ENCODE measurements at places on chromosomes 7 and 10.
A peak's percentile ranks its signal among the peaks of the same experiment; 100 is the strongest.

GRCh38 chr10:18473424-18474117 lies 177.8 kb downstream of the NSUN6 start:
- no peaks in the 10 kb centered on the region for H3K27me3 ChIP-seq
- H3K36me3 ChIP-seq: no peaks in the 10 kb centered on the region
- no peak overlapping the region for H3K4me3 ChIP-seq
- DNase-seq: no peak
- H3K4me1 ChIP-seq: peaks cover 11% of the 10 kb centered on the region
- no peak overlapping the region for H3K27ac ChIP-seq

DNA sequence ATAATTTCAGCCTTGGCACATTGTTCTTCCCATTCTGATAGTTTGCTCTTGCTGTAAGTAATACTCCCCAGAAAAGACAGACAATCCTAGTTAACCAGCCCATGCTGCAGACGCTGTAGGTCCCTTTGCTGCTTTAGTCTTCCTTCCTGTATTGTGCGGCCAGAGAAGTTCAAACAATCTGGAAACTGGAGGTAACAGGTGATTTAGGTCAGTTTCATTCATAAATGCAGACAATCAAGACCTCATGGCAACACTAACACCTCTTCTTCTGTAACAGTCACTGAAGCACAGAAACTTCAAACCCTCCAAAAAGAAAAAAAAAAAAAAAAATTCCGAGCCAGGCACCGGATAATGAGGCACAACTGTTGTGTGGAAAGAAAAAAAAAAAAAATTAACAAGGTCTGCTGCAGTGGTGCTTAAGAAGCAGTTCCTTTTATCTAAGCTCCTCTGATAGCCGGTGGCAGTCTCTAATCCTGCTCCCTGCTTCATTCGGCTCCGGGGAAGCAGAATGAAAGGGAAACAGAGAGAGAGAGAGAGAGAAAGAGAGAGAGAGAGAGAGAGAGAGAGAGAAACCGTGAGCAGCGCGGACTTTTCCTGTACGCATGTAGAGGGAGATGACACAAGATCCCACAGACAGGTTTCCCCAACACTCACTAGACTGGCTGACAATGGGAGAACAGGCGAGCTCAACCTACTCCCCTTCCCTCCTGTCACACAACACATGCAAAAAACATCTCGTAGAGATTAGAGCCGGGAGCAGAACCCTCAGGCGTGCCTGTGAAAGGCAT lies at the start of gene SEMA3A:
SEMA3A (minus strand) TSS at position 306 of the 788 bp plus-strand sequence; CDS start at position 103, 203 bp downstream.
- no peaks in the 10 kb centered on the region for H3K36me3 ChIP-seq
- H3K4me1 ChIP-seq: peaks cover 19% of the 10 kb centered on the region
- DNase-seq: peak; percentile 7
- peak within 1 kb of the TSS; percentile 29 for H3K27ac ChIP-seq
- peak within 1 kb of the TSS; percentile 92 for H3K4me3 ChIP-seq
- H3K27me3 ChIP-seq: peaks cover 23% of the 10 kb centered on the region

DNA sequence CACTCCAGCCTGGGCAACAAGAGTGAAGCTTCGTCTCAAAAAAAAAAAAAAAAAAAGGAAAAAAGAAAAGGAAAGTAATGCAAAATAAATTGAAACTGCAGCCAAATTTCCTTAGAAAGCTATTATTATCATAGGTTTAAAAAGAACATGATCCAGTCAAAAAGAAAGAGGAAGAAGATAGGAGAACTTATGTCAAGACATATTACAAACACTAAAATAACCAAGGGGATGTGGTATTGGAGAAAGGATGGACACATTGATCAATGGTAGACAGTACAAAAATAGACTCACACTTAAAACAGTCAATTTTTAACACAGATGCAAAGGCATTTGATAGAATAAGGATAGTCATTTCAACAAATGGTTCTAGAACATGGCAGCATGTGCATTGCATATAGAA lies 27.3 kb upstream of the PFKP start:
- H3K27ac ChIP-seq: no peak overlapping the region
- no peak overlapping the region for H3K4me3 ChIP-seq
- peaks cover 5% of the 10 kb centered on the region for H3K4me1 ChIP-seq
- H3K36me3 ChIP-seq: peaks cover 2% of the 10 kb centered on the region

GRCh38 chr10:111724121-111724520 lies 459.4 kb downstream of the GPAM start:
- no peak overlapping the region for H3K4me3 ChIP-seq
- no peak for DNase-seq
- no peaks in the 10 kb centered on the region for H3K4me1 ChIP-seq
- no peaks in the 10 kb centered on the region for H3K36me3 ChIP-seq

- H3K4me3 ChIP-seq: peak within 1 kb of the TSS; percentile 76
- DNase-seq: no peak
- peak within 1 kb of the TSS; percentile 64 for H3K27ac ChIP-seq
These were observed at the start of gene USP54 for GRCh38 chr10:73590881-73591799. Gene USP54, minus strand, starts transcription at chr10:73591342. Its CDS starts 15,684 bp downstream, at chr10:73575658.

- no peaks in the 10 kb centered on the region for H3K4me1 ChIP-seq
- no peaks in the 10 kb centered on the region for H3K27me3 ChIP-seq
- no peak overlapping the region for H3K27ac ChIP-seq
- H3K36me3 ChIP-seq: no peaks in the 10 kb centered on the region
These were observed 89.6 kb downstream of the GALNT17 start for GRCh38 chr7:71221549-71221948.

GRCh38 chr10:12844811-12845483 lies 156.6 kb downstream of the CCDC3 start:
- no peaks in the 10 kb centered on the region for H3K4me1 ChIP-seq
- no peaks in the 10 kb centered on the region for H3K27me3 ChIP-seq
- H3K4me3 ChIP-seq: no peak overlapping the region
- no peak for DNase-seq

- no peak overlapping the region for H3K27ac ChIP-seq
- no peak for DNase-seq
These were observed 38.7 kb upstream of the ARHGAP21 start for GRCh38 chr10:24762161-24762924.

- DNase-seq: no peak
- H3K4me3 ChIP-seq: no peak overlapping the region
- no peak overlapping the region for H3K27ac ChIP-seq
- H3K27me3 ChIP-seq: no peaks in the 10 kb centered on the region
- no peaks in the 10 kb centered on the region for H3K36me3 ChIP-seq
These were observed 13.8 kb downstream of the PSAP start for GRCh38 chr10:71837098-71837827.

- no peaks in the 10 kb centered on the region for H3K27me3 ChIP-seq
- H3K36me3 ChIP-seq: no peaks in the 10 kb centered on the region
- H3K4me1 ChIP-seq: no peaks in the 10 kb centered on the region
These were observed 674.8 kb downstream of the KCNMA1 start for GRCh38 chr10:76962851-76963250.

DNA sequence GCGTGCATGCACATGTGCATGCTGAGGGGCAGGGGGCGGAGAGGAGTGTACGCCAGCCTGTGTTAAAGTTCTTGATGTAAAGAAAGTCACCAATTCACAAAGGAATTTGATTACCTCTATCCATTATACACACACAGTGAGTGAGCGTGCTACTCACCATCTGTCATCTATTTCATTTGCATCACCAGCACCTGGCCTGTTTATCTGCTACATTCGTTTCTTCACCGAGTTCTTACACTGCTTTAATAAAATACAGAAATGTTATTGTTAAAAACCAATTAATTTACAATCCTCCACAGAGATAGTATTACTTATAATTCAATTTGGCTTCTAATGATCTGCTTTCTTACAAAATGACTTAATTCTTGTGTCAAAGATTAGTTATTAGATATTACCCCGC lies 32.6 kb downstream of the NEUROD6 start:
- no peaks in the 10 kb centered on the region for H3K4me1 ChIP-seq
- DNase-seq: no peak
- no peak overlapping the region for H3K4me3 ChIP-seq
- no peaks in the 10 kb centered on the region for H3K36me3 ChIP-seq
- H3K27ac ChIP-seq: no peak overlapping the region

DNA sequence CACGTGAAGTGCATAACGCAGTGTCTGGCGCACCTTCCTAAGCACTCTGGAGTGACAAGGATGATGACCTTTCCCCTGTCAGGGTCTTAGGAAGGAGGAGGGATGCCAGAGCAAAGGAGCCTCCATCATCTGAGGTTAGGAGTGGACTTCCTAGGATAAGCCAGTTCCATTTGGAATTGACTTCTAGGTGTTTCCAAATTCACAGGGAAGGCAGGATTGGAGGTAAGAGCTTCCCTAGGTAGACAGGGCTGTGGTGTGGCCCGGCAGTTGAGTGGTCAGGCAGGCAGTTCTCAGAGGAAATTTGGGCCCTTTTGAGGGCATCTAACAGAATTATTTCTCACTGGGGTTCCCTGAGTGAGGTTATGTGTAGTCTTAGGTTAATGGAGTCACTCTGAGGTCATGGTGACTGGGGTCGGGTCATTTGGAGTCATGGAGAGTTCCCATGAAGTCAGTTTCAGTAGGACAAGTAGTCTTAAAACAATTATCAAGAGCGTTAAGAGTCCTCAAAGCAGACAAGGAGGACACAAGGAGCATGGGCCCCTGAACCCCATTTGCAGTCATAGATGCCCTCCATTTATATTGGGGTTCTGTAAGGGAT lies 8.2 kb downstream of the PPIF start:
- no peak for DNase-seq
- H3K36me3 ChIP-seq: peaks cover 55% of the 10 kb centered on the region
- no peaks in the 10 kb centered on the region for H3K27me3 ChIP-seq
- H3K4me3 ChIP-seq: no peak overlapping the region

- no peaks in the 10 kb centered on the region for H3K27me3 ChIP-seq
- H3K27ac ChIP-seq: no peak overlapping the region
- H3K36me3 ChIP-seq: no peaks in the 10 kb centered on the region
These were observed 47.5 kb downstream of the CAMK2B start for GRCh38 chr7:44277851-44278250.

GRCh38 chr7:98617051-98617959 lies at the start of gene NPTX2:
Gene NPTX2, plus strand, starts transcription at chr7:98617285. Its CDS starts 177 bp downstream, at chr7:98617462.
- no peak for DNase-seq
- no peaks in the 10 kb centered on the region for H3K36me3 ChIP-seq
- H3K27ac ChIP-seq: no peak within 1 kb of the TSS
- H3K4me1 ChIP-seq: no peaks in the 10 kb centered on the region

- no peak overlapping the region for H3K4me3 ChIP-seq
- H3K4me1 ChIP-seq: peaks cover 14% of the 10 kb centered on the region
- peaks cover 14% of the 10 kb centered on the region for H3K27me3 ChIP-seq
- no peak for DNase-seq
- H3K27ac ChIP-seq: no peak overlapping the region
- H3K36me3 ChIP-seq: no peaks in the 10 kb centered on the region
These were observed 30.1 kb upstream of the GLCCI1 start for GRCh38 chr7:7938471-7938870.

DNA sequence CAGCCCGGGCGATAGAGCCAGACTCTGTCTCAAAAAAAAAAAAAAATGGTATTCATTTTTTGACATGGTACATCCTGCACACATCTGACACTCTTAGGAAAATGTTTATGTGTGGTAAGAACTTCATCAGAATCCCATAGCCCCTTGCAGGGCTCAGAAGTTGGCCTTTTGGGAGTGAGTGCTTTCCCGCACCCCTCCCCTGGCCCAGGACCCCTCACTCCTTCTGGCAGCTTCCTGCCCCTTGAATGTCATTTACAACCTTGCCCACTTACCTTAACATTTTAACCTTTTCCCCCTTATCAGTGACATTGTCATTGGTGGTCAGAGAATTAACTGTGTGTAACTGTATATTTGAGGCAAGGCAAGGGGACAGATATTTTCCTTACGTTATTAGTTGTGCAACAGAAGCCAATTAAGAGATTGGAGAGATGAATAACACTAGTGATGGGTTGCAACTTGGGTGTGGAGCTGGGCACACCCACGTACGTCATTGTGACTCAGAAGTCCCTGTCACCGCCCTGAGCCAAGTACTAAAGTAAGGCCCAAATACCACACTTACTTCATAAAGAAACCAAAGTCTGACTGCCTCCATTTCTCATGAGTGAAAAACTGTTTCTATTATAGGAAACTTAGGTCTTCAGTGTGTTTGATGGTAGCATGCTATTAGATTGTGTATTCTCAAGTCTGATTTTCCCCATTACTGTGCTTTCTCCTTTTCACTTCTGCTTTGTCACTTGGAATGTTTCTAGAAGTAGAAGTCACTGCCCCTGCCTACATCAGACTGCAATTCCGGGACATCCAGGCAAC lies 31.6 kb downstream of the OGDH start:
- H3K27ac ChIP-seq: peak overlapping the region; percentile 100
- peaks cover 73% of the 10 kb centered on the region for H3K4me1 ChIP-seq
- H3K27me3 ChIP-seq: no peaks in the 10 kb centered on the region
- DNase-seq: peak; percentile 83
- peak overlapping the region; percentile 87 for H3K4me3 ChIP-seq
- peaks cover 55% of the 10 kb centered on the region for H3K36me3 ChIP-seq

GRCh38 chr10:69246036-69246435 lies 25.9 kb downstream of the HKDC1 start:
- H3K4me3 ChIP-seq: no peak overlapping the region
- H3K27me3 ChIP-seq: no peaks in the 10 kb centered on the region
- no peaks in the 10 kb centered on the region for H3K4me1 ChIP-seq
- no peak for DNase-seq

DNA sequence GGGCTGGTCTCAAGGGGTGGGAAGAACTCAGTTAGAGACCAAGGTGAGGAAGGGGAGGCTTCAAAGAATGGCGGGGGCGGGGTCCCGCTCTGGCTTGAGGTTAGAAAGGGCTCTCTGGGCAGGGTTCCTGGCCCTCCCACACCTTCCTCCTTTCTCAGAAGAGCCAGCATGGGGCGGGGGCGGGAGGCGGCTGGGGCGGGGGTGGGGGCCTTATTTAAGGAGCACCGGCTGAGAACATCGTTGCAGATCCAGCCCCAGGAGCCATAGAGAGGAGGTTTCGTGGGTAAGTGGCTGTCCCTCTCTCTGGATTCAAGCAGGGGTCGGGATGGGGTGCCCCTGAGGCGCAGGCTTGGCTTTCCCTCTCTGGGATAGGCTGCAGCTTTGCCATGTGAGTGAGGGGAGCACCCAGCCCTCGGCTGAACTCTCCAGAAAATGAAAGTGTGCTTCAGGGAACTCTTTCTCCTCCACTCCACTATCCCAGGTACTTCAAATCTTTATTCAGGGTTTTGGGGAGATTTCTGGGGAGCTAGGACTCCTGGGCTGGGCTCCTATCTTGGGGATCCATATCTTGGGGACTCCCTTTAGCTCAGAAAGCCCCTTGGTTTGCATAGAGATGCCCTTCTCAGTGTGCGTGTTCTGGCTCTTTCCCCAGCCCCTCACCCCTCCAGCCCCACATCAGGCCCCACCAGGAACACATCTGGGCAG lies 3.3 kb upstream of the CUEDC2 start:
- H3K4me3 ChIP-seq: peak overlapping the region; percentile 97
- H3K27ac ChIP-seq: peak overlapping the region; percentile 89
- peaks cover 23% of the 10 kb centered on the region for H3K36me3 ChIP-seq
- peaks cover 44% of the 10 kb centered on the region for H3K4me1 ChIP-seq
- peak; percentile 70 for DNase-seq
- H3K27me3 ChIP-seq: no peaks in the 10 kb centered on the region

- no peaks in the 10 kb centered on the region for H3K27me3 ChIP-seq
- H3K27ac ChIP-seq: no peak overlapping the region
- no peaks in the 10 kb centered on the region for H3K36me3 ChIP-seq
- H3K4me1 ChIP-seq: peaks cover 8% of the 10 kb centered on the region
- no peak overlapping the region for H3K4me3 ChIP-seq
These were observed 42.7 kb downstream of the FAM107B start for GRCh38 chr10:14731875-14732512.

DNA sequence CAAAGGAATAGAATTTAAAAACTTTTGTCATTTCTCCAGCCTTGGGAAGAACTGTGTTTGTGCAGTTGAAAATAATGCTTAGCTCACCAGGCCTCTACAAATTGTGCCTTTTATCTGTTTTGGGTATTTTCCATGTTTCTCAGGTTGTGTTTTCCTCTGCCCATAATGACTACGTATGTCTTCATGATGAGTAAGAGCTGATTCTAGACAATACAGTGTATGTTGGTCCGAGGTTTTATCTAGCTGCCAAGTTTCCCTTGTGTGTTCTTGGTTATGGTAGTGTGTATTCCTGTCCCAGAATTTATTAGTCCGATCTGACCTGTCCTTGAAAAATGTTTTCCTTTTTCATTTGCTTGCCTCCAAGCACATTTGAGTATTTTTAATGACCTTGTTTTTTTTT lies 83.7 kb upstream of the GLCCI1 start:
- H3K4me1 ChIP-seq: no peaks in the 10 kb centered on the region
- no peak overlapping the region for H3K4me3 ChIP-seq
- H3K36me3 ChIP-seq: no peaks in the 10 kb centered on the region
- DNase-seq: no peak
- no peaks in the 10 kb centered on the region for H3K27me3 ChIP-seq
